Activated CD8-positive, alpha-beta T cell treated with anti-CD3 and anti-CD28 coated beads, Interleukin-2, amount 10 ng/mL, durations not matched to agents 7 days and 5 days (primary cell): ENCODE measurements at places on chromosomes 16 and 17. TPM values are rescaled to one million over a fixed set of nuclear protein-coding genes. Genes with fewer than 3 reads are reported as not detected.

- no peak for DNase-seq
Observed at GRCh38 chr16:84839054-84839453, 19.3 kb downstream of the CRISPLD2 start.

PRRT2 gene
- 0.83 TPM for total RNA-seq

- no peak for DNase-seq
Observed at GRCh38 chr17:60403962-60404361, 12.0 kb upstream of the USP32 start.

DNA sequence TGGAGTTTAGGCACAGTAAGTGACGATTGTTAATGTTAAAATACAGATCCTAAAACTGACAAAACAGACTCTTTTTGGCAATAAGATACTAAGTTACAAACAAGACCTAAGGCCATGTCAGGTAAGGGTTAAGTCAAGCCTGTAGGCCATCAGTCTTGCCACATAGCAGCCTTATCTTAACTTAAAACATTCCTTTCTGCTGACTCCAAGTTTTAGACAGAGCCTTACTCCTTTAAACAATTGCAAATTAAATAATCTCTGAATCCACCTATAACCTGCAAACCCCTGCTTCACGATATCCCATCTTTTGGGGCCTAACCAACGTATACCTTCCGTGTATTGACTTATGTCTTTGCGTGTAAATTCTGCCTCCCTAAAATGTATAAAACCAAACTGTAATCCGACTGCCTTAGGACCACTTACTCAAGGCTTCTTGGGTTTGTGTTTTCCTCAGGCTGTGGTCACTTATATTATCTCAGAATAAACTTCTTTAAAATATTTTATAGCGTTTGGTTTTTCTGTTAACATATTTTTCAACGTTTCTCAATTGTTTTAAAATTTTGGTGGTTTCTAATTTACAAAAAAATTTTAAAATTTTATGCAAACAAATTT is 64.4 kb downstream of the EFCAB5 start:
- DNase-seq: no peak

DNA sequence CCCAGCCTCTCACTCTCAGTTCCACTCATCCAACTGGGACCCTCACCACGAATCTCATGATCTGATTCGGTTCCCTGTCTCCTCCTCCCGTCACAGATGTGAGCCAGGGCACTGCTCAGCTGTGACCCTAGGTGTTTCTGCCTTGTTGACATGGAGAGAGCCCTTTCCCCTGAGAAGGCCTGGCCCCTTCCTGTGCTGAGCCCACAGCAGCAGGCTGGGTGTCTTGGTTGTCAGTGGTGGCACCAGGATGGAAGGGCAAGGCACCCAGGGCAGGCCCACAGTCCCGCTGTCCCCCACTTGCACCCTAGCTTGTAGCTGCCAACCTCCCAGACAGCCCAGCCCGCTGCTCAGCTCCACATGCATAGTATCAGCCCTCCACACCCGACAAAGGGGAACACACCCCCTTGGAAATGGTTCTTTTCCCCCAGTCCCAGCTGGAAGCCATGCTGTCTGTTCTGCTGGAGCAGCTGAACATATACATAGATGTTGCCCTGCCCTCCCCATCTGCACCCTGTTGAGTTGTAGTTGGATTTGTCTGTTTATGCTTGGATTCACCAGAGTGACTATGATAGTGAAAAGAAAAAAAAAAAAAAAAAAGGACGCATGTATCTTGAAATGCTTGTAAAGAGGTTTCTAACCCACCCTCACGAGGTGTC is 26.6 kb downstream of the STH start:
- DNase-seq: no peak

- no peak for DNase-seq
Observed at GRCh38 chr16:14151256-14152030, 80.3 kb downstream of the MRTFB start.

BTBD17 gene
- not detected for total RNA-seq

ASB16 gene
- 0.26 TPM for total RNA-seq

DNA sequence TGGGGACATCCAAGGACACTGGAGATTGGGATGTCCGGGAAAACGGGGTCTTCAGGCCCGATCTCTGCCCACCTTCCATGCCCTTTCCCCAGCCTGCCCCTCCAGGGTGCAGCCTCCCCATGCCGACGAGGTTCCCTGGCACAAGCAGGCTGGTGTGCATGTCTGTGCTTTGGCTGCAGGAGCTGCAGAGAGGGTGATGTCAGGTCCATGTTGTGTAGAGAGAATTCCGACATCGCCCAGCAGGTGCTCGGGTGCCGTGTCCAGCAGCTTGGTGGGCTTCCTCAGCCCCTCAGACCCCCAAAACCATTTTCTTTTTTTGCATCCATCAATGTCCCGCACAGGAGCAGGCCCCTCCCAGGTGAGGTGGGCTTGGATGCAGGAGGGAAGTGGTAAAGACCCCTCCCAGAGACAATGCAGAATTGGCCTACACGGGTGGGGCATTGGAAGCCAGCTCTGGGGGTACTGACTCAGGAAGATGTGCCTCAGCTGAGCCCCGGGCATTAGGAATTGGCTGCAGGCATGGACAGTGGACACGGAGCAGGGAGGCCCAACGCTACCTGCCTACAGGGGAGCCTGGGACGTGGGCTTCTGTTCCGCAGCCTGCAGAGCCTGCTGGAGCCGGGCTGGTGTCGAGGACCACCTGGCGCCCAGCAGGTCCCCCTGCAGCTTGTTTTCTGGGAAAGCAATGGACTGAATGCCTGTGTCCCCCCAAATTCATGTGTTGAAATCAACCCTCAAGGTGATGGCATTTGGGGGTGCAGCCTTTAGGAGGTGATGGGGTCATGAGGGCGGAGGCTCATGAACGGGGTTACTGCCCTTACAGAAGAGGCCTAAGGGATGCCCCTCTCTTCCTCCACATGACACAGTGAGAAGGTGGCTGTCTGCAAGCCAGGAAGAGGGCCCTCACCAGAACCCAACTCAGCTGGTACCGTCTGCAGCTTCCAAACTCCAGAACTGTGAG is 97.5 kb downstream of the METRNL start:
- DNase-seq: peak; percentile 15

DNA sequence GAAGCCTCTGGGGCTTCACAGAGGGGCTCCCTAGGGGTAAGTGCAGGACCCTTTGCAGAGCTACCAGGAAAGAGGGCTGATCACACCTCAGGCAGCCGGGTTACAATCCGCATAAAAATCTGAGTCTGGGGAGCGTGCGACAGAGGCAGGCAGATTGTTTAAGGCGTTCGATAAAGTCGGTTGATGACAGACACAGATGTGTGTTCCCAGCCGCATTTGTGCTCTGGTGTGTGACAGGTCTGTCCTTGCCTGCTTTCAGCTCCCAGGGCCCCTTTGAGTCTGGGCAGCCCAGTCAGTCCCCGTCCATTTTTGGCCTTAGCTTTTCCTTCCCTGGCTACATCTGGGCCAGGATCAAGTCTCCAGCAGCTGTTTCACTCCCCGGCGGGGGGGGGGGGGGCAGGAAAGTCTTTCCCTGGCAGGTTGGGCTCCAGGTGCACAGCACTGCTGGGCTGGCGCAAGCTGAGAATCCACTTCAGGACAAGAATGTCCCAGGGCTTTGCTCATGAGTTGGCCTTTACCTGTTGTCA is 1.3 kb upstream of the ZACN start:
- DNase-seq: no peak

XYLT1 gene
- 59.4 TPM for total RNA-seq

DNA sequence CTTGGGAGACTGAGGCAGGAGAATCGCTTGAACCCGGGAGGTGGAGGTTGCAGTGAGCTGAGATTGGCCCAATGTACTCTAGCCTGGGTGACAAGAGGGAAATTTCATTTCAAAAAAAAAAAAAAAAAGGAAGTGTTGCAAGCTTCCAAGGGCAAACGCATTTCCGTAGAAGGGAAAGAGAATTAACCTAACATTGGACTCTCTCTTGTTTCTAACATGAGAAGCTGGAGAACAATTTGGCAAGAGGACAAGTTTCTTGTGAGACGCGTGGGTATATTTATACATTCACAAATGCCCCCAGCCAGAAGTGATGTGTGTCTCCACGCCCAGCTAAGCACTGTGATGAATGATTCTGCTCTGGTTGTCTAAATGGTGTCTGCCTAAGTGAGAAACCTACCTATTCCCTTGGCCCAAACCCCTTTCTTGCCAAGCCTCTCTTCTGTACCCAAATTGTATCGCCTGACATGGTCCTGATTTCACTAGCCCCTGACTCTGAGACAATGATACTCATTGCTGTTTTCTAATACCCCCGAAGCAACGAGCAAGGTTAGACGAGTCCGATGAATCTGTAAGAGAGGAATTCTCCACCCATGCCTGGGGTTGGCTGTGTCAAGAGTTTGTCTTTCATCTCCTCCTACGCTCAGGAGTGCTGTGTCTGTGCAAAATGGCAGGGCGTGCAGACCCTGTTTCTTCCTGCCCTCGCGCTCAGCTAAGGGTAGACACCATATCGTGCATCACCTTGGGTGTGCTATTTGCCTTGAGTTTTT is 14.2 kb upstream of the ST6GALNAC2 start:
- no peak for DNase-seq

DNA sequence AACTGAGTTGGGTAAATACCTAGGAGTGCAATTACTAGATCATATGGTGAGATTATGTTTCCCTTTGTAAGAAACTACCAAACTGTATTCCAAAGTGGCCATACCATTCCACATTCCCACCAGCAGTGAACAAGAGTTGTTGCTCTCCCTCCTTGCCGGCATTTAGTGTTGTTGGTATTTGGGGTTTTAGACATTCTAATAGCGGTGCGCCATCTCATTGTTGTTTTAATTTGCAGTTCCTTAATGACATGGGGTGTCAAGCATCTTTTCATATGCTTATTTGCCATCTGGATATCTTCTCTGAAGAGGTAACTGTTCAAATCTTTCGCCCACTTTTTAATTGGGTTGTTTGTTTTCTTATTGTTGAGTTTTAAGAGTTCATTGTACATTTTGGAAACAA is 164.2 kb upstream of the LHX1 start:
- no peak for DNase-seq

DNA sequence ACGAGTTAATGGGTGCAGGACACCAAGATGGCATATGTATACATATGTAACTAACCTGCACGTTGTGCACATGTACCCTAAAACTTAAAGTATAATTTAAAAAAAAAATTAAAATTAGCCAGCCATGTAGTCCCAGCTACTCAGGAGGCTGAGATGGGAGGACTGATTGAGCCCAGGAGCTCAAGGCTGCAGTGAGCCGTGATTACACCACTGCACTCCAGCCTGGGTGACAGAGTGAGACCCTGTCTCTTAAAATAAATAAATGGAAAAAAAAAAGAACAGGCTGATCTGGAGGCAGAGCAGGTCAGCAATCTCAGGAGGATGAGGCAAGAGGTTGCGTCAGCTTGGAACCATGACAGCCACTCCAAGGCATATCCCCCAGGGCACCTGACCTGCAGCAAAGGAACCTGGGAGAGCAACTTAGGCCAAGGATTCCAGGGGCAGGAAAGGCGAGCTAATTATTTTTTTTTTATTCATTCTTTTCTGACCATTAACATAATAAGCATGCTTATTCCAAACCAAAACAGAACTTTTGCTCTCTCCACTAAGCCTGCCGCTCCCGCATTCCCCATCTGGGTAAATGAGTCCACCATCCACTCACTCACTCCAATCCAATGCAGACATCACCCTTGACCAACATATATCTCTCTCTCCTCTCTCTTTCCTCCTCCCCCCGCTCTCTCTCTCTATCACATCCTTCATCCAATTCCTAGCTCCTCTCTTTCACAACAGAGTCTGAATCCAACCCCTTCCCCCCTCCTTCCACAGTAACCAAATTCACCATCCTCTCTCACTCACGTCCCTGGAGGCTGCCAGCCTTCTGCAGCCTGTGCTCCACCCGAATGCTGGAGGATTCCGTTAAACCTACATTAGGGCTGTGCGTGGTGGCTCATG is 47.7 kb downstream of the TK2 start:
- DNase-seq: peak; percentile 15

- DNase-seq: no peak
Observed at GRCh38 chr17:75869282-75870141, 8.9 kb downstream of the TRIM47 start.

DNA sequence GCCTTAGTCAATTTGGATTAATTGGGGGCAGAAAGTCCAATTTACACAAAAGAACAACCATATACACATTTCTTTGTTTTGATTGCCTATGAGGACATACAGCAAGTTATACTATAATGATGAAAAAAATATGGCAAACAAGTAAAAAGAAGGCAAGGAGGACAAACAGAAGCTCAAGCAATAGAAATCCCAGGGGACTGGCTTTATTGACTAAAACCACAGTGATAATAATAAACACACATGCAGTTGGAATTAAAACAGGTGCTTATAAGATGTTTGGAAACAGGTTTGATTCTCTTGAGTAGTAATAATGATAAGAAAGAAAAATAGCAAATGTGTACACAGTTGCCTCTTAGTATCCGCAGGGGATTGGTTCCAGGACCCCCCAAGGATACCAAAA is 176.4 kb downstream of the SHISA9 start:
- DNase-seq: no peak

- DNase-seq: no peak
Observed at GRCh38 chr17:28317966-28318758, 838 bp upstream of the TMEM97 start.

GRCh38 chr17:35666967-35667532 is 64.4 kb upstream of the RASL10B start:
- DNase-seq: no peak

DNA sequence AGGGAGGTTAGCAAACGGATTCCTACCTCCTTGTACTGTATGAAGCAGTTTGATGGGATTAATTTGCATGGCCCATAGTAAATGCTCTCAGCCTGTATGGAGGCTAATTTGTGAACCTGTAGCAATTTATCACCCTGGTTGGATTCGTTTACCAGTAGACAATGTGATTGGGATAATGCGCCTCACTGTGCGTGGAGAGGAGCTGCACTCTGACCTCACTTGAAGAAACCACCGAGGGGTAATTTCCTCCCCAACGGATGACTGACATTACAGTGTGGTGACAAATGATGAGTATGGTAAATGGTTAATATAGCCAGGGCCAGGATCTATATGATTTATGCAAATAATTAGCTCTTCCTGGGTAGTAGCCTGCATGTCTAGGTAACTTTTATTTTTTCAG is 479.1 kb upstream of the RBFOX1 start:
- DNase-seq: no peak

GRCh38 chr17:62876673-62877405 is 68.7 kb upstream of the MARCHF10 start:
- DNase-seq: no peak

SLC35G6 gene
- not detected for total RNA-seq

DNA sequence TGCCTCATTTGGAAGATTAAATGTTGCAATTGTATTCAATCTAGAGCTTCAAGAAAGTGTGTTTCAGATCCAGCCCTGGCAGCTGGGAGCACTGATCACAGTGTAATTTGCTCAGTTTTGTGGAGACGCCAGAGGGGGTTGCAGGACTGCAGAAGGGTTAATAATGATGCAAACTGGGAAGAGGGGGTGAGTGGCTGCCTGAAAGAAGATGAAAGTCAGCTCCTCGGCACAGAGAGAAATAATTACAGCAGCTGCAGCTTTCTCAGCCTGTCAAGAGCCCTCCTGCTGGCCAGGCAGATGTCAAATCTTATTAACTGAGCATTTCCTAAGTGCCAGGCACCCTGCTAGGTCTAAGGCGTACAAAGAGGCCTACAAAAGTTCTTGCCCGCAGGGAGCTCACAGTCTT is 97.7 kb downstream of the ZNF18 start:
- DNase-seq: no peak

APOH gene
- not detected for total RNA-seq

TMEM235 gene
- total RNA-seq: not detected
